ENCODE measurements at places on chromosomes 16 and 17. TPM values are rescaled to one million over a fixed set of nuclear protein-coding genes. Genes with fewer than 3 reads are reported as not detected.

The VTN gene
- polyA plus RNA-seq: 2.1 TPM

The POLG2 gene
- 9.9 TPM for polyA plus RNA-seq

The KRTAP2-2 gene
- polyA plus RNA-seq: not detected

The NOTUM gene
- 0.31 TPM for polyA plus RNA-seq
